ENCODE measurements at places on chromosomes 3 and 15. TPM values are rescaled to one million over a fixed set of nuclear protein-coding genes. Genes with fewer than 3 reads are reported as not detected.
A peak's percentile ranks its signal among the peaks of the same experiment; 100 is the strongest.

The NEO1 gene
- 14.4 TPM for total RNA-seq

The MCF2L2 gene
- 0.25 TPM for total RNA-seq

The TF gene
- total RNA-seq = 3.3 TPM

The CPLX3 gene
- 4.1 TPM for total RNA-seq

DNA sequence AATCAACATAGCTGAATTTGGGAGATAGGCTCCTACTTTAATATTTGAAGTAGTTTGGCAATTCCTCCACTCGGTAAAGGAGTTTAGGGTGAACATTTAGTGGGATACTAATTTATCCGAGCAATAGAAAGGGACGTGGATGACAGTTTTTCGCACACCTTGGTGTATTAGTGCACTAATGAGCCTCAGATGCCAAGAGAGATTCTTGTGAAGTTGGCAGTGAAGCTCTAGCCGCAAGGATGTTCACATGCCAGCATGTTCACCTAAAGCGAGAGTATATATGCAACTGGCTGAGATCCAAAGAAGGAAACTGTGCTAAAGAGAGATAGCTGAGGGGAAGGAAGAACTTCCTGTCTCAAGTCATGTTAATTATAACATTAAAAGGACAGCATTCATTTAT is 58.5 kb downstream of the TGFBR2 start:
- DNase-seq = no peak

DNA sequence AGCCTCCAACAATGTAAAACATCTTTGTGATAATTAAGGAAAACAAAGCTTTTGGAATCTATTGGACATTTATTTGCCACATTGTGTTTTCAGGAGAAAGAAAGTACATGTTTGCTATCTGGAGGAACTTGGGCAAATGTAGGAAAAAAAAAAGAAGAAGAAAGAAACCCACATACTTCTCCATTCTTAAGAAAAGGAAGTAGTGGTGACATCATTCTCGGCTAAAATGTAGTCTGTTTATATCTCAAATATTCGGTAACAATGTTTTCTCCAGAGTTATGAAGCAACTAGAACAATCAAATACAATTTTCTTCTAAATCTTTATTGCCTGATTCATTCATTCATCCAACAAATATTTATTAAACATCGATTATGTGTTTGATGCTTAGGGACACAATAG is 2.3 kb upstream of the TGFBR2 start:
- no peak for DNase-seq

DNA sequence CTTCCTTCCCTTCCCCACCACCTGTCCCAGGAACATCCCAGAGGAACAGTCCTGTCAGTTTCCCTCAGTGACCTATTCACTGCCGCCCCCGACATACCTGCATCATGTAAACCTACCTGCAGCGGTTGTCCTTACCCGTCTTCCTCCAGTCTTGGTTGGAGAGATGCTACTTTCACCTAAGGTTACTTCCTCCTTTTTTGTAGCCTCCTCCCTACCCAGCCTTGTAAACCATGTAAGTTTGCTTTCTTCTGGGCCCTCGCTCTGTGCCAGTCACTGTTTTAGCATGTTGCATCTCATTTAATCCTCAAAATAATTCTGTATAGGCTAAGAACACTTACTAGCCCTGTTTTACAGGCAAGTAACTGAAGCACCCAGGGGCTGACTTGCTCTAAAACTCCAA is 58.3 kb downstream of the GPR171 start:
- DNase-seq = no peak

DNA sequence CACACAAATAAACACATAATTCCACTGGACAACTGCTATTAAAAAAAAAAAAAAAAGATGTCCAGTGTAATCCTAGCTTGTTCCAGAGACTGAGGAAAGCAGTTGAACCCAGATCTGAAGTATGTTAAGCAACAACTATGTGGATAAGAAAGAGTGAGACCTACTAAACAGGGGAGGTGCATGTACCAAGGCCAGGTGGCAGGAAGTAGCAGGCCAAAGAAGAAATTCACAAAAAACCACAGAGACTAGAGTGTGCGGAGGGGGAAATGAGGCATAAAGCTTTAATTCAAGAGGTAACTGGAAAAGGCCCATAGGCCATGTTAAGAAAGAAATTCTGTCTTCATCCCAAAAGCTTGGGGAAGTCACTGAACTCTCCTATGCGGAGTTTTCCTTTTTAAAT is 490.0 kb downstream of the NAALADL2 start:
- no peak for DNase-seq

DNA sequence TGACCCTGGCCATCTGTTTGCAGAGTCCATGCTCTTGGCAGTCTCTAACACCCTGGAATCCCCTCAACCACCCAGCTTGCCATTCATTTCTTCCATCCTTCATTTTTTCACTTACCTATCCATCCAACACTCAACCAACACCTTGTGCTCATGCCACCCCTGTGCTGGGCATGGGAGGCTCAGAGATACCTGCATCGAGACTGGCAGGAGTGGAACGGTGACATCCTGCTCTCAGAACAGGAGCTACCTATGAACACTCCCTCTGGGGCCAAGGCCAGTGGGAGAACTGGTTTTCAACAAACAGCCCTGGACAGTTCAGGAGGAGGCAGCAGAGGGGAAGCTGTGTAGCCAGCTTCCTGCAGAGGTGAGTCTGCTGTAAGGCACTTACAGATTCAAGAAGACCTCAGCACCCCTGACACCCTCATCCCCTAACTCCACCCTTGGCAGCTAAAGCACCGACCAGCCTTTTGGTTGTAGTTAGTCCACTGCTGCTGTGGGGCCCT is 19.5 kb upstream of the ATP2B2 start:
- no peak for DNase-seq

DNA sequence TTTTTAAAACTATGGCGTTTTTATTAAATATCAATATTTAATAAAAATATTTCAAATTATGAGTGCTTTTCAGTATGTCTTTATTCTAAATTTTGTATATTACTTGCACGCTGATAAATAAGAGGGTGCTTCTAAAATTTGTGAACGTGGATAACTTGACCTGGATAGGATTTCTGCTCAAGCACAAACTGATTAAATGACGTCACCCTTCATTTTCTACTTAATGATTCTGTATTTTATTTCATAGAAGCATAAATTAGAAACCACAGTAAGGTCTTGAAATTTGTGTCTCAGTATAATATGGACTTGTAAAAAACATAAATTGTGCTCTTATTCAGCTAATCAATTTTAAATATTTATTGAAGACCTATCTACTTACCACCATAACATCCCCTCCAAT is 903.7 kb downstream of the ROBO2 start:
- no peak for DNase-seq

GRCh38 chr3:111072031-111072921 is 660 bp downstream of the NECTIN3 start:
- peak; percentile 59 for DNase-seq

DNA sequence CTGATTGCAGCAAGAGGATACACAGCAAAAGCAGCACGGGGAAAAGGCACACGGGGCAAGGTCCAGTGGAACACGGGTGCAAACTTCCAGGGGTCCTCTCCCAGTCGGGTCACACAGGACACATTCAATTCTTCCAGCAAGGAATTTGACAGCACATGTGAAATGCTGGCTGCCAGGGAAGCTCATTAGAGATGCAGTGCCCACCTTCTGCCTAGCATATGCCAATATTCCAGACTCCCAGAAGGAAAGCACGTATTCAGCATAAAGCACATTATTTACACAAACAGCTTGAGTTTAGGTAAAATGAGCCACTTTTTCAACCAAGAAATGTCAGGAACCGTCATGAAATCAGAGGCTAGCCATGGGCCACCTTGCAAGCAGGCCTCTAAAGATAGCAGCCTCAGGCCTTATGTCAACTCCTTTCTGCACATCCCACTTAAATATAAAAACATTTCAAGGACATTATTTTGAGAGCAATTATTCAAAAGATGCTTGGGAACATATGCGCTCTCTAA is 19.3 kb downstream of the MYO5C start:
- no peak for DNase-seq

DNA sequence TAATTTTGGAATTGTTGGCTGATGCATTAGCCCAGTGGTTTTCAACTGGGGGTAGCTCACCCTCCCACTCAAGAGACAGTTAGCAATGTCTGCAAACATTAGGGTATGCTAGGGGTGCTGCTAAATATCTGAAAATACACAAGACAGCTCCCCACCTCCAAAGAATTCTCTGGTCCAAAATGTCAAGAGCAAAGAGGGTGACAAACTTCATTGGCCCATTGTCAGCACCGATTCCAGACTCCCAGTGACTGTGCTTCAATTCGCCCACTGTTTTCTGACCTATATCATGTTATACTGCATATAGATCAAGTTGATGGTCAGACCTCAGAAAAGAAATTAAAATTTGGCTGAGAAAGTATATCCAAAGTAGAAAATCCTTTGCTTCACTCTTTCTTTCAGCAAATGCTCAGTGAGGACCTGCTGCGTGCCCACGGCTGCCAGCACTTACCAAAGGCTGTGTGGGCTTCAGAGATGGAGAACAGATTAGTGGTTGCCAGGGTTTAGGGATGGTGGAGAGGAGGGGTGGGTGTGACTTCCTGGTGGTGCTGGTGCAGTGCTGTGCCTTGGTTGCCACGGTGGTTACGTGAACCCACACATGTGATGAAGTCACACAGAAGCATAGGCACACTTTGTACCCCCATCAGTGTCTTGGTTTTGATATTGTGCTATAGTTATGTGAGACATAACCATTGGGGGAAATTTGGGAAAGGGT is 204.0 kb downstream of the PLCL2 start:
- no peak for DNase-seq

GRCh38 chr3:33889394-33890039 is 91.1 kb downstream of the PDCD6IP start:
- DNase-seq = no peak

- DNase-seq = no peak
Measured at GRCh38 chr3:32383136-32383711, 8.4 kb upstream of the CMTM7 start.

GRCh38 chr3:185716436-185717108 is 108.3 kb downstream of the IGF2BP2 start:
- no peak for DNase-seq

DNA sequence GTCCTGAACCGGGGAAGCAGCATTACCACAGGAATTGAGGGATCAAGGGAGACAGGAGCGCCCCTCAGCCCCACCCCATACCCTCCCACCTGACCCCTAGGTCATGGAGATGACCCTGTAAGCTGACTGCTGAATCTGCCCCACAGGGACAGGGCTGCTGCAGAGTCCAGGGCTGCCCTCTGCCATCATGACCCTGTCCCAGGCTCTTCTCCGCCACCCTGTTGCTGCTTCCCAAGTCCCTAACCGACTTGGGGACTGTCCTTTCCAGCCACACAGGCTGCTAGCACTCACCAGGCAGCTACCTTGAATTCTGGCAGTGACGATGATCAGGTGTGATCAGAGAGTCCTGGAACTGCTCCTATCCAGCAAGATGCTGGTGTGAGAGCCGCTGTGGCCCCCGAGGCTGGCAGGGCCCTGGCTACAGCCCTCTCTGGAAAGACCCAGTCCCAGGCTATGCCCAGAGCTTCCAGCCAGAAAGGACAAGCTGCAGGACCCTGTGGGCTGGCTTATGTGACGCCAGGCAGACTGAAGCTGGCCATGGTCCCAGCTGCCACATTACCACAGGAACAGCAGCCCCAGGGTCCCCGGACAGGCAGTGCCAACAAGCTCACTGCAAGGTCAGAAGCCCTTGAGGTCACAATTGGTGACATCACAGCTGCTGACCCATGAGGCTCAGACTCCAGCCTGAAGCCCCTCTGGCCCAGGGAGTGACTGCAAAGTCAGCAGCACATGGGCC is at the start of gene C3orf22:
C3orf22 (minus strand) TSS at position 597 of the 736 bp plus-strand sequence. CDS start 5,542 bp downstream, outside the sequence.
- DNase-seq = no peak

All from left ventricle myocardium superior (tissue), 1 donor.